ENCODE measurements at places on chromosomes 7 and 10.

DNA sequence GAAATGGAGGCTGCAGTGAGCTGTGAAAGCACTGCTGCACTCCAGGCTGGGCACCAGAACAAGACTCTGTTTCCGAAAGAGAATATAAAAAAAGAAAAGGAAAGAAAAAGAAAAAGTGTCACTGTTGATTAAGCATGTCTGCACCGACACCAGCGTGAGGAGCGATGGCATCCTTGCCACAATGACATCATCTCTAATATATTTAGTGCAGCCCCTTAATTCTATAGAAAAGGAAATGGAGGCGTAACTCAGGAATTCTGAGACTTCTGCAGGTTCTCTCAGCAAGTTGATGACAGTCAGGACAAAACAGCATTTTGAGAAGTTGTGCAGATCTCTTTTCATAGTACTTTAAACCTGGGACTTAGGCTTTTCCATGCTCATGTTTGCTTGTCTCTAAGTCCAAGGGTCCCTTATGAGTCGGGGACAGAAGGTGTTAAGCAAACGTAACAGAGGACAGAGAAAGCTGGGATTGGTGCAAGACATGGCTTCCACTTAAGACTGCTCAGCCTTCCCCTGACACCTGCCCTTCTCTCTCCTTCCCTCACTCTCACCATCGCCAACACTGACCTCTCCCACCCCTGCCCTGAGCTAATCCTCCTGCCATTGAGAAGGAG lies 16.9 kb upstream of the ANKRD1 start:
- no peak for DNase-seq

DNA sequence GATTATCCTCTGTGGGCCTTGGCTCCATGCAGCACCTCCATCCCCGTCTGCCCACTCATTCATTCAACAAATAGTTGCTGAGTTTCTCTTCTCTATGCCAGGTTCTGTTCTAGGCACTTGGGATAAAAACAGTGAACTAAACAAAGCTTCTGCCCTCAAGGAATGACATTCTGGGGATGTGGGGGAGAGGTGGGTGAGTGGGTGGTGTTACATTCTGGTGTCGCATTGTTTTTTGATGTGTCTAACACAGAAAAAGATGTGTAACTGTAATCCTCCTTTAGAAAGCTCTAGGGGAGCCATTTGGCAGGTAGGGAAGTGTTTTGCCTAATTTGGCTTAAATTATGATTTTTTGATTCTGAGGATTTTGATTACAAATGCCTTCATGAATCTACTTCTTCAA lies 21.4 kb downstream of the AUTS2 start:
- DNase-seq = no peak

DNA sequence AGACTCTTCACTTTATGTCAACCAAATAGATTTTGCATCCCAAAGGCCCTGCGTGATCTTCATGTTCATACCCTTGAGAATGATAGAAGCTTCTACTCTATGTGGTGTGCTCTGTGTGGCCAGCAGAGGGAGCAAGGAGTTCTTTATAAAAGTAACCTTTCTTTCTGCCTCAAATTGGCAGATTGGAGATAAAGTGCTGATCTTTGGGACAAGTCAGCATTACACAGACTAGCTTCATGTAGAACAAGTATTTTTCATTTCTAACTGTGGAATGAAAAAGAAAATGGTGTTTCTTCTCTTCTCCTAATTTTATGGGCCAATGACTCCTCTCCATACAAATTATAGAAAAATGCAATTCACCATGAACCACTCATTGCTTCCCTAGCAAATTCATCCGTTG lies 1214.1 kb downstream of the SORCS1 start:
- DNase-seq = peak; percentile 58

DNA sequence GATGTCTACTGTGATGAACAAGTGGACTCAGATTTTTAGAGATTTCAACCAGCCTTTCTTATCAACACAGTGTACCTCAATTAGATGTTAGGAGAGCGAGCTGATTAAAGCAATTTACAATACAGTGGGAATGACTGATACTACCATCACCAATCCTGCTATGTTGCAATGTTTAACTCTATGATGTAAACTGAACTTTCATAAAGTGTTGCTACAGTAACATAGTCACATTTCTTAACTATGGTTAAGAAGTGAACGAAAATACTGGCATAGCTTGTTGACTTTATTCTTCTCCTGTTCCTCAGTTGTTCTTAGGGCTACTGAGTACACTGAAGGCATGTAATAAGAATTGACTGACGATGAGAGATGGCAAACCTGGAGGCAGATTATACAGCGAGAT lies 139.8 kb downstream of the MYOF start:
- DNase-seq = no peak

GRCh38 chr7:108311446-108312168 lies 144.6 kb downstream of the NRCAM start:
- no peak for DNase-seq

DNA sequence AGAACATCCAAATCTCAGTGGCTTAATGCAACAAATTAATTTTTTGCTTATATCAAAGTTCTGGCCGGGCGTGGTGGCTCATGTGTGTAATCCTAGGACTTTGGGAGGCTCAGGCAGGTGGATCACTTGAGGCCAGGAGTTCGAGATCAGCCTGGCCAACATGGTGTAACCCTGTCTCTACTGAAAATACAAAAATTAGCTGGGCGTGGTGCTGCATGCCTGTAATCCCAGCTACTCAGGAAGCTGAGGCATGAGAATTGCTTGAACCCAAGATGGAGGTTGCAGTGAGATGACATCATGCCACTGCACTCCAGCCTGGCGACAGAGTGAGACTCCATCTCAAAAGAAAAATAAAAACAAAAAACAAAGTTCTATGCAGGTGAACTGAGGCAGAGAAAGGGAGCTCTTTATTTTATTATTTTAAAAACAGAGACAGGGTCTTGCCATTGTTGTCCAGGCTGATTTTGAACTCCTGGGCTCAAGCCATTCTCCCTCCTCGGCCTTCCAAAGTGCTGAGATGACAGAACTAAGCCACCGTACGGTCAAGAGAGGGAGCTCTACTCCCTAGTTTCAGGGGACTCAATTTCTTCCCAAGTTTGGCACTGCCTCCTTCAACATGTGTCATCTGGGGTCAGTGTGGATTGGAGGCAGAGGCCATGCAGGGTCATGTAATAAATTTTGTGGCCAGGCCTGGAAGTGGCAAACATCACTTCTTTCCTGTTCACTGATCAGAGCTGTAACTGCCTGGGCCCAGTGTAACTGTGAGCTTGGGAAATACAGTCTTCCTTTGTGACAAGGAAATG lies 2.4 kb downstream of the ADCK2 start:
- peak; percentile 35 for DNase-seq

GRCh38 chr7:149776848-149777407 lies 3.5 kb upstream of the ZNF467 start:
- DNase-seq = no peak

- DNase-seq = peak; percentile 8
Observed at GRCh38 chr10:42973870-42974692, 102.8 kb upstream of the RET start.

GRCh38 chr10:132671228-132672154 lies 114.5 kb downstream of the NKX6-2 start:
- peak; percentile 5 for DNase-seq

DNA sequence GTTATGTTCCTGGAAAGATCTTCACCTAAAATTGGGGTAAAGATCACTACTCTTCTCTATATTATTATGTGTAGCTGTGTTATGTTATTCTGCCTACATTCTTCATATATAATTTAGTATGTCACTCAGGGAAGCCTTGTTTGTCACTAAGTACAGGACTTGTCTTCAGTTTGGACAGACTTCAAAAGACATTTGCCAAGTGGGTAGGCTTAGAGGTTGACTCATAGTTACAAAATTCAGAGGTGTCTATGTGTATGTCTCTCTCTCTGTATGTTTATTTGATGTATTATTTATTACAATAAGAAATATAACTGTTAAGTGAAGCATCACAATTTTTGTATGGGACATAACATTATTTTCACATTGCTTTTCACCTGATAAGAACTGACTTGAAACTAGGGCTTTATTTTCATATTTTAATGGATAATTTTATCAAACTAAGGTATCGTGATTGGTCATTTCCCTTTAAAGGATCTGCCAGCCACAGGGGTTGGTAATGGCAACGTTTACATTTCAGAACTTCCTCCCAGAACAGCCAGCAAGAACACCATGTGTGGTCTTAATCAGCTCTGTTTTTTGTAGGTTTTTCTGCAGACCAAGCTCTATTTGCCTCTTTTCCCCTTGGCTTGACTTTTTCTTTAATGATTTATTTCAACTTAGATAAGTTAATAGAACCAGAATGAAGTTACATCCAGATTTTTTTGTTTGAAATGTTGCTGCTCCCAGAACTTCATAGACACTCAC lies 262.1 kb upstream of the CACNA2D1 start:
- no peak for DNase-seq

- no peak for DNase-seq
Observed at GRCh38 chr10:31803606-31804351, 124.9 kb downstream of the ARHGAP12 start.

DNA sequence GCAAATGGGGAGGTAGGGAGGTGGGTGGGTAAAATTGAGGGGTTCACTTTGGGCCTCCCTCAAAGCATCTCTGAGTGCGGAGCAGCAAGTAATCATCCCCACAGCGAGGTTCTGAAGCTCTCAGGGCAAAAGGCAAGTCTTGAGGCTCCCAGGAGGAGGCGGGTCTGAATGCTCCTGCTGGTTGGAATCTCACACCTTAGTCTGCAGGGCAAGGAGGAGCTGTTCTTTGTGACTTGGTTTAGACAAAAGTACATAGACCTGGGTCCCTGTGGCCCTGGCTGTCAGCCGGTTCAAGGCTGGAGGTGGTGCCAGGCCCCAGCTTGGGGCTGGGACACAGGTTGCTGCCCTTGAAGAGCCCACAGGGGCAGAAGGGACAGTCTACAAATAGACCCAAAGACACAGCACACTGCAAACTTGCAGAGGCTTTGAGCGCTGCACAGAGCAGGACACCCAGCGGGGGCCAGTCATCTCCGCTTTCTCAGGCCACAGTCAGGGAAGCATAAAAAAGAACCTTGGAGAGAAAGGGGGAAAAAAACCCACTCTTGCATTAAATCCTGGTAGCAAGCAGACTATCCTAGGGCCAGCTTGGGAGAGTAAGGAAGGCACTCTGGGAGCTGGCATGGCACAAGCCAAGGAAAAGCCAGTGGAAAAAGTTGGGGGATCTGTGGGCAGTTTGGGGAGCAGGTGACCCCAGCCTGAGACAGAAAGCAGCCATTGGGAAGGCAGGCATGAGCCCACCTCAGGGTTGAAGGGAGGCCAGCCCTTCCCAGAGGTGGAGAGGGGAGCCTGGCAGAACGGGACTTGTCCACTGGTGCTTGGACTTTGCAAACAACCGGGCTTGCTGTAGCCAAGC lies 926 bp upstream of the C10orf71 start:
- no peak for DNase-seq

- DNase-seq = no peak
Observed at GRCh38 chr7:120780938-120781337, 77.0 kb downstream of the TSPAN12 start.

GRCh38 chr7:130648580-130648979 lies 20.0 kb downstream of the COPG2 start:
- no peak for DNase-seq

- no peak for DNase-seq
Observed at GRCh38 chr10:118449521-118449920, 107.4 kb upstream of the FAM204A start.

DNA sequence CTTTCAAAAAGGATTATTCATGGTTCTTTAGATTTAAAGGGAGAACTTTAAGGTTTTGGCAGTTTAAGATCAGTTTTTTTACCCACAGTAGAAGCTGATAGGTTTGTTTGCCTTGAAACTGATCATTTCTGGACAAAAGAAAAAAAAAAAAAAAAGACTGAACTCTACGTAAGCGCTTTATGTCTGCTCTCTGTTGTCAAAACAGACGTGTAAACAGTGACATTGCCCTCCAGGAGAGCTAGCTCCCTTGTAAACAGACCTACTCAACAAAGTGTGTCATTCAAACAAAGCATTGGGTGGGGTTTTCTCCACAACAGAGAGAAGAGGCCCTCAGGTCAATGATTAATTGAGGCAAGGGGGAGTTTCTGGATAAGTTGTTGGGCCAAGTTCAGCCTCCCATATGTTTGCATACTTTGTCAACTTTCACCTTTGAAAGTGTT lies 568.1 kb upstream of the LRRN3 start:
- DNase-seq = no peak

- no peak for DNase-seq
Observed at GRCh38 chr10:110744782-110745181, 100.6 kb downstream of the RBM20 start.

Measured in head of caudate nucleus (tissue), 42 donors.